Lower lobe of right lung (tissue), 2 donors: ENCODE measurements at places on chromosomes 3 and 15. TPM values are rescaled to one million over a fixed set of nuclear protein-coding genes. Genes with fewer than 3 reads are reported as not detected.

GRCh38 chr3:35663471-35663870 is 24.1 kb downstream of the ARPP21 start:
- no peak overlapping the region for H3K4me3 ChIP-seq
- no peaks in the 10 kb centered on the region for H3K4me1 ChIP-seq
- no peak for DNase-seq
- H3K36me3 ChIP-seq: no peaks in the 10 kb centered on the region

DNA sequence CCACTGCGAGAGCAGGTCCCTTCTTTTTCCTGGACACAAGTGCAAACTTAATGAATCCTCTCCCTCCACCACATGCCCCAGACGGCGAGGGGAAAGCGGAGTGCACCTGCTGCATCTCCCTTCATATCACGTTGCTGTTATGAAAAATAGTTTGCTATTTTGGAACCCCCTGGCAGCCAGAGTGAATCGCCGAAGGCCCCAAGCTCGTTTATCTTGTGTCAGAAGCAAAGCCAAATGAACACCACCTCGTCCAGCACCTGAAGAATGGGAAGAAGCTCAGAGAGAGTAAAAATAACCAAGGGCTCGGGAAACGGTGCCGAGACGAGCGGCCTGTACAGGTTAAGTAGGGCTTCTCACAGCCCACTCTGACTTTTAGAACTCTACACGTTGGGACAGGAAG is 394.6 kb upstream of the RORA start:
- H3K27ac ChIP-seq: no peak overlapping the region
- H3K36me3 ChIP-seq: no peaks in the 10 kb centered on the region
- H3K4me1 ChIP-seq: no peaks in the 10 kb centered on the region
- H3K4me3 ChIP-seq: no peak overlapping the region
- H3K27me3 ChIP-seq: peaks cover 6% of the 10 kb centered on the region

DNA sequence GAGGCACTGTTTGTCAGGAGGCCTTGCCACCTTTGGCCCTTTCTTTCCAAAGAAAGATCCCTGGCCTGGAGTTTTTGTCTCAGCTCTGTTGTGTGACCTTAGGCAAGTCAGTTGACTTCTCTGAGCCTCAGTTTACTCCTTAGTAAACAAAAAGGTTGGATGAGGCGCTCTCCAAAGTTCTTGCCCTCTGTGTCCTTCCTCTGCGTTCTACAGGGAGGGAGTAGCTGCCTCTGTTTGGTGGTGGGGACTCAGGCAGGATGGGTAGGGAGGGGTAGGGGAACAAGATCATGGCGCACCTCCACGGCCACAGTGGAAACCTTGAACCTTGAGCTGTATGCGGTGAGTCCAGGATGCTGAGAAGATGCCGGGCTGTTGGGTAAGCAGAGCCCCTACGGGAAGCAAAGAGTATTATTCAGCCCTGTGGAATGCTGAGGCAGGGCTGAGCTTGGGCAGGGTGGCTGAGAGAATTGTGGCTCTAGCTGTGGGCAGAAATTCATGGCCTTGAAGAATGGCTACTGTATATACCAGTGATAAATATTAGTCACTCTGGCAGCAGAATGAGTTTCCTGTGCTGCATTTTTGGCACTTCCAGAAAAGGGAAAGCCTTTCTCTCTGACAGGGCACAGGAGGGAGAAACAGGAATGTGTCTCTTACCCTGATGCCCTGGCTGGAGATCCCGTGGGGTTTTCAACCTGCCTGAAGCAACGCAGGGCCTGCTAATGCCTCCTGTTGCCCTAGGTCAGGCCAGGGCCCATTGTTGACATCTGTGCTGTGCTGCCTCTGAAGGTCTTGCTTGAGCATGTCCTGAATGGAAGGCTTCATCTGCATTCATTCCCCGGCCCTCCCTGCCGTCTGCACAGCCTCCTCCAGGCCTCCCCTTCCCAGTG is 39.9 kb downstream of the SMAD3 start:
- DNase-seq: no peak
- peaks cover 84% of the 10 kb centered on the region for H3K4me1 ChIP-seq
- H3K36me3 ChIP-seq: no peaks in the 10 kb centered on the region
- H3K27ac ChIP-seq: peak overlapping the region; percentile 66
- H3K4me3 ChIP-seq: no peak overlapping the region

DNA sequence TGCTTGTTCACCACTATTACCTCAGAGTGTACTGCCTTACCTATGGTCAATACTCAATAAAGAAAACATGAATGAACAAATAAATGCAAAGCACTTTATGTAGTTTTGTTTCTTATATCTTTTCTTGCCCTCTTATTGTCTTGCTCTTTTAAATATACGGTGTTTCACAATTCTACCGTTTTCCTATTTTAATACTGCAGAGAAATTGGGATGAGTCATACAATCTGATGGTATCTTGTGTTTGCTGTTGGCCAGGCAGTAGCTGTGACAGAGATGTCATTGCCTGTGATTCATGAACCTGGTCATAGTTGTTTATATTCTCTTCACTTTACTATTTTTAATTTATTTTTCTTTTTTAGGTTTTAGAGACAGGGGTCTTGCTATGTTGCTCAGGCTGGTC is 48.3 kb downstream of the SERP1 start:
- no peak overlapping the region for H3K4me3 ChIP-seq
- no peaks in the 10 kb centered on the region for H3K27me3 ChIP-seq
- H3K36me3 ChIP-seq: no peaks in the 10 kb centered on the region

Gene TRIM42
- not detected for total RNA-seq
